Fibroblast of villous mesenchyme (primary cell): ENCODE measurements at places on chromosomes 2 and 18.

DNA sequence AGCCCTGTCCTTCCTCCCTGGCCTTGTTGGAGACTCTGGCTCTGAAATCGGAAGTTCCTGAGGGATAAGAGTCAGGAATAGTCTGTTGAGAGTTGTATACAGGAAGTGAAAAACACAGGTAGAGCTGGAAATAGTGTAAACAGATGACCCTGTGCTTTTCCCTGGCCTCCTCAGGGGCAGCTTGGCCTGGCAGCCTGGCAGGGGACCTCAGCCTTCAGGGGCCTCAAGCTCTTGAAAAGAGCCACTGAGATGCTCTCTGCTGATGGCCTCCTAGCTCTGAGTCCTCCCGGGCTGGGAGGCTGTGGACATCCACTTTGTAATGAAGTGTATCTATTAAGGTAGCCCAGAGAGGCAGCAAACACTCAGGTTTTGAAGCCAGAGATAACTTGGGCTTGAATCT lies 79.3 kb downstream of the DDX1 start:
- no peak for DNase-seq

GRCh38 chr2:29618024-29618423 lies 303.4 kb downstream of the ALK start:
- no peak for DNase-seq

- DNase-seq: no peak
Observed at GRCh38 chr18:45084206-45084605, 403.5 kb downstream of the SETBP1 start.

DNA sequence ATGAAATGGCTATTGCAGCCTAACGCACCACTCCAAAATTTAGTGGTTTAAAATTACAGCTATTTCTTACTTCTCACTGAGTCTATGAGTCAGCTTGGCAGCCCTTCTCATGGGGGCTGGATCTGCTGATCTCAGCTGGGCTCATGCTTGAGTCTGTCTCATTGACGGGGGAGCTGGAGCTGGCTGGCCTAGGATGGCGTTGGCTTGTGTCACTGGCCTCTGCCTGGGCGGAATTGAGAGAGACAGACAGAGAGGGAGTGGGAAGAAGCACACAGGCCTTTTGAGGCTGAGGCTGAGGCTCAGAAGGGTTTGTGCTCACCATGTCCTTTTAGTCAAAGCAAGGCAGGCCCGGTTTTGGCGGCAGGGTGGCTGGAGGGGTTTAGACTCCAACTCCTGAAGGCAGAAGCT lies 412.1 kb upstream of the MYT1L start:
- no peak for DNase-seq

- no peak for DNase-seq
Observed at GRCh38 chr2:173457366-173457765, 102.7 kb downstream of the CDCA7 start.

- DNase-seq: peak; percentile 37
Observed at GRCh38 chr2:240974771-240975572, 23.4 kb upstream of the SNED1 start.

DNA sequence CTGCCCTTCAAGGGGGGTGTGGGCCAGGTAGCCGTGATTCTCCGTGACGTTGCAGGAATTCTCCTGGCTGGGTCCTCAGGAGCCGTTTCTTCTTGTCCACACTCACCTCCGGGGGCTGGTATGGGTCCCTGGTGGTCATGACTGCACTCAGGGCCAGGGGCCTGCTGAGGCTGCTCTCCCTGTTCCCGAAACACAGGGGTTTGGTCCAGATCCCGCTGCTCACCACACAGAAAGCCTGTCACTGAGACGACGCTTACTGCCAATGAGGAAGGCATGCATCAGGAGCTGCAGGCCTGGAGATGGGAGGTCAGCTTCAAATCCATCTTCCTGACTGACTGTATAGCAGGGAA lies 160.7 kb downstream of the RTP5 start:
- DNase-seq: no peak

GRCh38 chr2:23629772-23630480 lies 244.9 kb downstream of the KLHL29 start:
- DNase-seq: no peak

DNA sequence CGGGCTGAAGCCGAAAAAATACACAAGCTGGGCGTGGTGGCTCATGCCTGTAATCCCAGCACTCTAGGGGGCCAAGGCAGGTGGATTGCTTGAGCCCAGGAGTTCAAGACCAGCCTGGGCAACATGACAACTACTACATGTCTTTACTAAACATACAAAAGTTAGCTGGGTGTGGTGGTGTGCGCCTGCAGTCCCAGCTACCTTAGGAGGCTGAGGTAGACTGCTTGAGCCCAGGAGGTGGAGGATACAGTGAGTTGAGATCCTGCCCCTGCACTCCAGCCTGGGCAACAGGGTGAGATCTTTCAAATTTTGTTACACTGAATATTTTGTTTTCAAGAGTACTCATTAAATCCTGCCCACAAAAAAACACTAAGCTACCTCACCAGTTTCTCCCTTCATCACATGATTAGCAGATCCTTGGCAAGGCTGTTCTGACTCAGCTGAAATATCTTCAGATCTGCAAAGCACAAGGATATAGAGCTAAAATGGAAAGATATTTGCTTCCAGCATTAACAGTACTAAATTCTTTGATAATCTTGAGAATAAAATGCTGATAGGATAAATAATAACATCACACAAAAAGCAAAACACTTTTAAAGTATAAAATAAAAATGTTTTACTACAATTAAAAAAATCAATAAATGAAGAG lies 28.2 kb upstream of the MCM6 start:
- DNase-seq: peak; percentile 61

- no peak for DNase-seq
Observed at GRCh38 chr18:75141734-75142133, 67.2 kb downstream of the PTGR3 start.

DNA sequence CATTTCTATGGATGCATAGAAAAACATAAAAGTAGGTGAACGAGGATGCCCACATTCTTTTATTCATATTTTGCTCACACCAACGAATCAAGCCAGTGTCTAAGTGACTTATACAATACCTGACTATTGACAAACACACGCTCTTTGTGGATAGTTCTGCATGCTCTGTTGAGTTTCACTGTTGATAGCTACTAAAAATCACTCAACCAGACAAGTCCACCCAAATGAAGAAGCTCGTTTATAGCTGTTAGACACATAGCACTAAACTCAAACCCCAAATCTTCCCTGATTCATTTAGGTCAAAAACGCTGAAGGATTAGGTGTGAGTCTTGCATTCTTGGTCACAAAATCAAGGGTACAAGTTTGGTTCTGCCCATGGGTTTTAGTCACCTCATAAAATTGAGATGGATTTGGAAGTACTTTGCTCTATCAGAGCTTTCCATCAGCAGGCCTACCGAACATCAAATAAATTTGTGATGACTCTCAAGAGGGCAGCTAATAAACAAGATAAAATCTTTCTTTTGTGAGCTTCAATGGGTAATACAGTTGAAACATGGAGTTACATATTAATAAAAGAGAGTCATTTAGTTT lies 92.7 kb upstream of the ETAA1 start:
- no peak for DNase-seq

DNA sequence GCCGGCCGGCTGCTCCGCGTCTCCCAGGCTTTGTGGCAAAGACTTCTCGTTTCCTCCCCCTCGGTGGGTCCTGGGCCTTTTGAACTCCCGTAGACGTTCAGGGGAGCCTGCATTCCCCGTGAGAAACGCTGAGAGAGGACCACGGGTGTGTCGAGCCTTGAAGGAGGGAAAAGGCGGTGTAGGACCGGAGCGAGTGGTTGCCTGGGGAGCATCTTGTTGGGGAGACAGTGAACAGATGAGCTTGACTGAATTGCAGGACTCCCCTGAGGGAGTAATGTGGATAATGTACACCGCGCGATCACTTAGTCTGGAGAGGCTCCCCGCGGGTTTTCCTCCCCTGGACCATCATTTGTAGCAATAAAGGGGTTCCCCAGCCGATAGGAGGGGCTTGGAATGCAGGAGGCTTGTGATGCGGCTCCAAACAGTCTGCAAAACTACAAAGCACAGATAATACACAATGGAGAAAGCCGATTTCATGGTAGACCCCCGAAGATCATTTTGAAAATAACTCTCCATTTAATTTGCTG lies 769 bp downstream of the ALMS1 start:
- DNase-seq: no peak

DNA sequence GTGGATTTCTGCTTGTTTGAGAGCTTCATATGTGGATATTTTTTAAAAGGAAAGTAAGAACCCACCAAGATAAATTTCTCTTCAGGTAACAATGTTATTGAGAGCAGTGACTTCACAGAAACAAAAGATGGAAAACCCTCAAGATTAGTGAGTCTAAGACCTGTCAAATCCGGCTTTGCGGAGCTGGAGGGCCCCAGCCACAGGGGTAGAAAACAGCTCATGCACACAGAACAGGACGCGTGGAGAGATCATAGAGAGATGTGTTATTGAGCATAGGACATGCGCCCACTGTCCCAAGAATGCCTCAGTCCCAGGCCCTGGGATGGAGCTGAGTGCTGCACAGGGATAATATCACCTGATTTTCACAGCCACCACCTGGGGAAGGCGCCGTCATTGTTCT lies 21.3 kb downstream of the EDAR start:
- no peak for DNase-seq

DNA sequence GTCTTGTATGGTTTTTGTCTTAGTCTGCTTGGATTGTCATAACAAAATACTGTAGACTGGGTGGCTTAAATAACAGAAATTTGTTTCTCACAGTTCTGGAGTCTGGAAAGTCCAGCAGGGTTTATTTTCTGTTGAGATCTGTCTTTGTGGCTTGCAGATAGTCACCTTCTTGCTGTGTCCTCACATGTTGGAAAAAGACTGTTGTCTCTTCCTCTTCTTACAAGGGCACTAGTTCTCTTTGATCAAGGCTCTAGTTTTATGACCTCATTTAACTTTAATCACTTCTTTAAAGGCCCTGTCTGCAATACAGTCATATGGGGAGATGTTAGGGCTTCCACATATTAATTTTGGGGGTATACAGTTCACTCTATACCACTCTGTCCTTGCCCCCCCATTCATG lies 56.5 kb downstream of the NBEAL1 start:
- no peak for DNase-seq

DNA sequence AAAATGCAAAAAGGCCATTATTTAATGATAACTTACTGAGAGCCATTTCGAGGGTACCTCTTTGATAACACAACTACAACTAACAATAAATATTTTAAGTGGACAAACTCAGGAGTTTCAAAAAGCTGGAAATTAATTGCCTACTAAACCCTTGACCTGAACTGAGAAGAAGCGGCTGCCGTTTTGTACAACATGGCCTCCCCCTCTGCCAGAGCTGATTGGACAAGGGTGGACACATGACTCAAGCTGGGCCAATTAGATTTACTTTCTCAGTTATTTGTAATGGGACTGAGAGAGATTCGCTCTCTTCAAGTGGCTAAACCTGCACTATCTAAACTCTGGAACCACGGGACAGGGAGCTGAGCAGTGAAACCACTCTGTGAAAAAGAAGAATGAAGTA lies 135.9 kb upstream of the SERPINE2 start:
- DNase-seq: no peak

GRCh38 chr18:23690505-23691068 lies 1.3 kb downstream of the LAMA3 start:
- no peak for DNase-seq

DNA sequence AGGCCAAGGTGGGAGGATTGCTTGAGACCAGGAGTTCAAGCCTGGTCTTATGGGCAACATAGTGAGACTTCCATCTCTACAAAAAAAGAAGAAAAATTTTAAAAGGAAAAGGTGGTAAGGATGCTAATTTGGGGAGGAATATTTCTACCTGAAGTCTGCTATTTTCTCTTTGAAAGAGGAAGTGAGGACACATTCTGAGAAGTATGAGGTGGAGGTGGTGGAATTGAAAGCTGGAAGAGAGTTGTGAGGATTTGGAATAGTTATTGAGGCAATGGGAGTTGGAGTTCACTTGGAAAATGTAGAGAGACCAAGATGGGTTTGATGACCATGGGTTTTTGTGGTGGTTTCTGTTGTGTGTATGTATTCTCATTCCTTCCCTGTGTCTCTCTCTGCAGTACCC lies 29.3 kb downstream of the EML4 start:
- DNase-seq: no peak

- DNase-seq: no peak
Observed at GRCh38 chr2:107473150-107473549, 353.5 kb upstream of the RGPD4 start.

DNA sequence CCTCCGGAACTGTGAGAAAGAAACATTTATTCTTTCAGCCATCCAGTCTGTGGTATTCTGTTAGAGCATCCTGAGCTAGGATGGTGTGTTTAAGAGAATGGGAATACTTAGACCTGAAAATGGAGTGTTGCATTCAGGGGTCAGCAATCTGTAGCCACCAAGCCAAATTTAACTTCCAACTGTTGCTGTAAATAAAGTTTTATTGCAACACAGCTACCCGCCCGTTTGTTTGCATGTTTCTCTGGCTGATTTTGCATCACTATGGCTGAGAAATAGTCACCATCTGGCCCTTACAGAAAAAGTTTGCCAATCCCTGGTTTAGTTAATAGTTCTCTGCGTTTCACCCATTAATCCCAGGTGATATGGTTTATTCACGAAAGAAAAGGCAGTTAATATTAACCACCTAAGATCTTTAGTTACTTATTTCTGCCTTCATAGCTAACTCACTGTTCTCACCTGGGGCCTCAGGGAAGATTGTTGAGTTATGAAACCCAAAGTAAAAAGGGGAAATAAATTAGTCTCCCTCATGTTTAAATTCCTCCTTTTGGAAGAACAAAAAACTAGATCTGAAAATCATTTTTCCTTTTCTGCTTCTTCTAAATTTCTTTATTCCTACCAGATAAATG lies 9.5 kb upstream of the CYS1 start:
- DNase-seq: no peak

DNA sequence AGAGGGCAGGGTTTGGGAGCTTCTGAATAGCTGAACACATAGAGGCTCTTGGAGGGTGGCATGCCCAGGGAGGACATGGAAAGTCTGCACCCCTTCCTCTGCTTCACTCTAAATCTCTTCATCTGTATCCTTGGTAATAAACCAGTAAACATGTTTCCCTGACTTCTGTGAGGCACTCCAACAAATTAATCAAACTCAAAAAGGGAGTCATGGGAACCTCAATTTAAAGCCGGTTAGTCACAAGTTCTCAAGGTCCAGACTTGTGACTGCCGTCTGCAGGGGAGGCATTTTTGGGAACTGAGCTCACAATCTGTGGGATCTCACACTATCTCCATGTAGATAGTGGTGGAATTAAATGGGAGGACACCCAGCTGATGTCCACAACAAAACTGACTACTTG lies 33.1 kb upstream of the STON1 start:
- peak; percentile 93 for DNase-seq

DNA sequence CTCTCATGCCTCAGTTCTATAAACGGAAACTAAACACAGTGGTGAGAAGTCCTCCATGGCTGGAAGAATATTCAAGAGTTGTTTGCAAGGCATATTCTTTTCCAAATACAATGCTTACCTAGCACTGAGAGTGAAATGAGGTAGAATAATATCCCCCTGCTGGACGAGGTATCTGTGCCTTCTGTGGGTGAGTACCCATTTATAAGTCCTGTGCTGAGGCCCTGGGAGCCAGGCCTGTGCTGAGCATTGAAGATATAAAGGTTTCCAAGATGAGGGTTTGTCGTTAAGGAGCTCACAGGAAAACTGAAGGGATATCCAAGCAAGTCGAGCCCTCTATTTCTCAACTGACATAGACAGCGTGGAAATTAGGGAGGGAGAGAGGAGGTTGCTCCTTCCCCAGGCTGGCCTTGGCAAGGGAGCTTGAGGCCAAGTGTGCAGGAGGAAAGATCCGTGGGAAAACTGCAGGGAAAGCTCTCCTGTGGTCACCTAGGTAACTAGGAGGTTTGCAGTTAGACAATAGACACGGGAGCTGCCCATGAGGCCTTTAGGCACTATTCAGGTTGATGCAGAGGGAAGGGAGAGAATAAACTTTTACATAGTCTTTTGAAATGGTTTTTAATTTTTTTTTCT lies 17.6 kb downstream of the PTPRM start:
- DNase-seq: no peak

GRCh38 chr2:88082781-88083180 lies 15.2 kb downstream of the SMYD1 start:
- no peak for DNase-seq
